Vagina (tissue), 2 donors: ENCODE measurements at places on chromosomes 1 and 21.

DNA sequence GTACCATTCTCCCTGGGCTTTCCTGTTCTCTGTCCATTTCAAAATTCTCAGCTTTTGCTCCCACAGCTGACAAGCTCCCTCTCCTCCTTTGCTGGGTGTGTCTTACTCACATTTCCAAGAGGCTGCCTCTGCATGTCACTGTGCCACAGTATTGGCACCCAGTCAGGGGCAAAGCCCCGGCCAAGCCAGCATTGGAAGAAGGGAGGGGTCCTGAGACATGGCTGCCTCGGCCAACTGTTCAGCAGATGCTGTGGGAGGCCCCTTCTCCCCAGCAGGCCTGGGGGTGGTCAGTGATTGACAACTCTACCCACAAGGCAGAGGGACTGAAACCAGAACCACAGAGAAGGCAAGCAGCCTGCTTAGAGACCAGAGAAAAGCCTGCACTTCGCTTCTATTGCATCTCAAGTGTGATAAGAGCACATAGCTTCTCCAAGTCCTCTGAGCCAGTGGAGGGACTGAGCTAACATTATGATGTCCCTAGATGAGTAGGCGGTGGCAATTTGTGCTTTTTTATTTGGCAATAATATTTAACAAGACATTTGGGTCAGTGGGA lies 294.1 kb downstream of the SIPA1L2 start:
- DNase-seq, result no peak

DNA sequence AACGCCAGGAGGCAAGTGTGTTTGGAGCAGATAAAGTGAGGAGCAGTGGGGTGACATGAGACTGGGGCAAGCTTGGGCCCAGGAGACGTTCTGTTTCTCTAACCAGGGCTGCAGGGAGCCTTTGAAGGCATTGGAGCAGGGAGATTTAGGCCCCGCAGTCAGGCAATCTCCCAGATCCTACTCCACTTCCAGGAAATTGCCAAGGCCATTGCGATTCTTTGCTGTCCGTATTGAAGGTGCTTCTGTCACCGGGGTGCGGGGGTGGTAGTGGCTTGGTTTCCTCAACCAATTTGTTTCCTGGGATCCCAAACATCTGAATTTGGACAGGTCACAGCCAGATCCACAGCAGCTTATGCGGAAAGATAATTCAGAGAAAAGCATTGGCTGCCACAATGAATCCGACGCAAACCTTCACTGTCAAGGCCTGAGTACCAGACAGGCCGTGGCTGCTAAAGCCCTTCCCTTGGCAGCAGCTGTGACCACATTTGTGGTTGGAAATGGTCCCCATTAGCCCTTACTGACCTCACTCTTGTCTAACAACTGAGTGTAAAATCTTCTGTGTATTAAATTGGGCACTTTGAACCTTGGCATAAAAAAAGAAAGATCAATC lies 385.6 kb downstream of the PTPRU start:
- peak; percentile 25 for DNase-seq

- DNase-seq, result no peak
Measured at GRCh38 chr21:34574601-34575529, 40.0 kb downstream of the RCAN1 start.

DNA sequence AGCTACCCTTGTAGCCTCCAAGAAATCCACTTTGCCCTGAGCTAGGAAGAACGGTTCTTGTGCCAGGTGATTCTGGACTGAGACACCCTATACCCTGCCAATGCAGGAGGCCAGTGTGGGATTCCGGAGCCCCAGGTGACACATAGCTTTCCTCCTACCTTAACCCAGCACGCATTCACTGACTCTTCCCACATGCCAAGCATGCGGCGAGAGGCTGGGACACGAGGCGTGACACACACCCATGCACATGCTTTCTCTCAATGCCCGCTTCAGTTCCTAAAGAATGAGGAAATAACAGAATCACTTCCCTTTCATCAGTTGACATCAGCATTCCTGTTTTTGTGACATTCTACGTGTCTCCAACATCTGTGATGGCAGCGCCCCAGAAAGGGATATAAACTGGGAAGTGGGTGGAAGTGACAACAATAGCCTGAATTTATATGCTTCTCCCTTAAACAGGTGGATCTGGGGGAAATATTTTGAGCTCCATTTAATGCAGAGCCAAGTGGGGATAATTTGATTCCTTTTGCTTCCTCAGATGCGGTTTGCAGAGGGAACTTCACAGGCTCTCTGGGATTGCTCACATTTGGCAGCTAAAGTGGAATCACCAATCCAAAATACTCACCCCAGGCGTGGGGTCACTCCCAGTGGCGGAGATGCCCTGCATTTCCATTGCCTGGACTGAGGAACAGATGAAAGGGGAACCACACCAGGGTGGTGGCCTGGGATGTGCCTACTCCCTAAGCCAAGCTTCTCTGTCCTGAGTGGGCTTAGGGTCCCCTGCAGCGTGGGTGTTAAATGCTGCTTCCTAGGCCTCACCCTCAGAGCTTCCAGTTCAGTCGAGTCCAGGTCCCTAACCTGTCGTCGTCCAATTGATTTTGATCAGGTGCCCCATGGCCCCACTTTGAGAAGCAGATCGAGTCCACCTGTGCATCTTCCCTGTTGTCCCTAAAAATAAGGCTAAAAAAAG lies 445.1 kb downstream of the SIPA1L2 start:
- DNase-seq, result no peak

GRCh38 chr21:43866659-43867331 lies 1.8 kb downstream of the AGPAT3 start:
- DNase-seq, result no peak

- DNase-seq, result no peak
Measured at GRCh38 chr1:111476761-111477309, 3.1 kb downstream of the C1orf162 start.

DNA sequence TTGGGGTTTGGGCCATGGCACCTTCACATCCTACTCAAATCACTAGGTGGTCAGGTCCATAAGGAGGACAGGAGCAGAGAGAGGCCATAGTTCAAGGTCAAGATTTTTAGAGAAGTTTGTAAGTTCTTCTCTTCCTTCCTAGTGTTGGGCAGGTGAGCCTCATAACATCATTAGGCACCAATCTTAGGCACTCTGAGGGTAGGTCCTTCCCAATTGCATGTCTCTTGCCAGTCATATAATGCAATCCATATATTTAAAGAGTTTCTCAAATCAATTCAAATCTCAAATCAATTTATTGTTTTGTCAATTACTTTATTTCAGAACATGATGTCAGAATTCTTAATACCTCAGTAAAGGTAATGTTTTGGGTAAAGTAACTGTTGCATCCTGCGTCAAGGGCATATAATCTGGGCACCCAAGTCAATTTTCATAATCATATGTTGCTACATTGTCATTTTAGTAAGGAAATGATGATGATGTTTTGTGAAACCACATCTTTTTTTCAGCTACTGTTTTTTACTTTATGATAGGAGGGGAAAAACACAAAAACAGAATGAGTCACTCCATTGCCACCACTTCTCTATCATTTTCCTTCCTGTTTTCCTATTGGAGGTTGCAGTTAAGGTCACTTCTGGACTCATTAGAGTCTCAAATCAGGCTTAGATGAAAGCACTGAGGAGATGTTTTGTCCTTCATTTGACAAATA lies 122.7 kb downstream of the UCHL5 start:
- DNase-seq, result no peak

DNA sequence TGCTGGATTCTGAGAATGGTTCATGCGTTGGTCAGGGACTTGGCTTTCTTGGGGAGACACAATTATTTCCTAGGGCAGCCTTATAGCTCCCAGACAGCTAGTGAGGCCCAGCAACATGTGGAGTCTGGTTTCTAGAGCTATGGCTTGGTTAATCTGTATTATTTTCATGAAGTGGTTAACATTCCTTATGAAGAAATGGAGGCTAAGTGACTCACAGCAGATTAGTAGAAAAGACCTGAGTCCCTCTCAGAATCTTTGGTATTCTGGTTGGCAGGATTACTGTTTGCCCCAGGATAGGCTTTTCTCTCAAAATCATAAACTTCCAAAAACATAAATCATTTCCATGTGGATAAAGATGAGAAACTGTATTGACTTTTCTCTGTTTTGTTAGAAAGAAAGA lies 42.3 kb downstream of the DUSP10 start:
- DNase-seq, result no peak

GRCh38 chr1:53432611-53433010 lies 26.6 kb upstream of the DMRTB1 start:
- DNase-seq, result no peak

GRCh38 chr1:204426035-204426436 lies 14.4 kb upstream of the PPP1R15B start:
- no peak for DNase-seq

GRCh38 chr1:28436211-28436769 lies 66.8 kb downstream of the PHACTR4 start:
- DNase-seq, result no peak

GRCh38 chr1:111965781-111966443 lies 23.6 kb downstream of the KCND3 start:
- DNase-seq, result no peak

- DNase-seq, result no peak
Measured at GRCh38 chr1:39407510-39407895, 83.9 kb upstream of the BMP8A start.

DNA sequence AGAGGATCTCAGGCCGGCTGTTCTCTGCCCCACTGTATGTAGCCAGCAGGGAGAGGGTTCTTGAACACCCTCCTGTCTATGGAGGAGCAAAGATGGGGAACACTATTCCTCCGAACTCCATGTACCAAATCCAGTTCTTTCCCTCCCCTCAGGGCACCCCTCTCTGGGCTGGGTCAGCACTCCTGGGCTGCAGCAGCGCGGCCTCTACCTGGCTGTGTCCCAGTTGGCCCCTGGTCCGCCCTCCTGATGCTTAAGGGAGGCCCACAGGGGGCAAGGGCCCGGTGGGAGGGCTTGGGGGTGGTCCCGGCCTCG lies 471 bp upstream of the ADPRS start:
- no peak for DNase-seq

DNA sequence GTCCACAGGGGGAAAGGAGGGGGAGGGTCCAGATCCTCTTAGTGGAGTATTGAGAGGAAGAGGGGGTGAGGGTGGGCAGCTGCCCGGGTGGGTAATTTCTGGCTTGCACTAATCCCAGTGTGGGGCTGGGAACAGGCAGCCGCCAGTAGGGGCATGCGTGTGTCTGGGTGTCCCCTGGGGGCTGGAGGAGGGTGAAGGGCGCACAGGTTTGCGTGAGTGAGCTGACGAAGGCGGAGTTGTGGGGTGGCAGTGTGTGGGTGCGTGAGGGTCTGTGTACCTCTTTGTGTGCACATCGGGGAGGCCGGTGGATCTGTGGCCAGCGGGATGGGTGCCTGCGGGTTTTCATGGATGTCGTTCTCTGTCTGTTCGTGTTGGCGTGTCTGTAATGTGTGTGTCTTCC lies 97.3 kb downstream of the PAX7 start:
- no peak for DNase-seq

DNA sequence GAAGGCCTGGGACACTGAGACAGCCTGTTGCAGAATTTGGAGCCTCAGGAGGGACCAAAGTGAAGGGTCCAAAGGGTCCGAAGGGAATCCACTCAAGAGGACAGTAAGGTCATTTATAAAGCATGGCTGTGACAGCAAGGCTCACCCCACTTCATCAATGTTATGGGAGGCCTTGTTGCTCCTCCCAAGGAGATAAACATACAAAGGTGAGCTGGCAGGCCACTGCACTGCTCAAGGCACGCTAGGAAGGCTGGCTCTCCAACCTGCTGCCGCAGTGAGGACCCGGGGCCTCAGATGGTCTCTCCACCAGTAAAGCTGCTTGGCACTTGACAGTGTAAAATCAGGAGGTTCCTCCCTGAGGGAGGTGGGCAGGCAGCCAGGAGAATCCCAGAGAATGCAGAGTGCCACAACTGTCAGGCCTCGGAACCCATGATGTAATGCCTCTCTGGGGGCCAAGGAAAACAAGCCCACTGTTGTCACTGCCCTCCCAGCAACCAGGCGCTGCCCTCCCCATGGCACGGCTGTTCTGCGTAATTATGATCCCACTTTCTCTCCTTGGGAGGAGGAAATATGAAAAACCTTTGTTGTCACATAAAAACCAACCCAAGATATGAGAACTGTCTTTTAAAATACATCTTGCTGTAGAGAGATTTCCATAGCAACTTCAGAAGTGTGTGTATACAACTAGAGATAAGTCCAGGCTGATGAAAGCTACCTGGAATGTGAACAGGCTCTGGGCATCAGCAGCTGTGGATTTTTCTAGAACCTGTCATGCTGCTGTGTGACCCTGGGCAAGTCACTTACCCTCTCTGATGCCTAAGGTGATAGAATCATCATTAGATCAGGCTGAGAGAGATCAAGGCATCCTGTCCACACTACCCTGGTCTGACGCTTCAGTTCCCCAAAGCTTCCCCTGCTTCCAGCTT lies 102.5 kb downstream of the KCNN3 start:
- DNase-seq, result no peak

DNA sequence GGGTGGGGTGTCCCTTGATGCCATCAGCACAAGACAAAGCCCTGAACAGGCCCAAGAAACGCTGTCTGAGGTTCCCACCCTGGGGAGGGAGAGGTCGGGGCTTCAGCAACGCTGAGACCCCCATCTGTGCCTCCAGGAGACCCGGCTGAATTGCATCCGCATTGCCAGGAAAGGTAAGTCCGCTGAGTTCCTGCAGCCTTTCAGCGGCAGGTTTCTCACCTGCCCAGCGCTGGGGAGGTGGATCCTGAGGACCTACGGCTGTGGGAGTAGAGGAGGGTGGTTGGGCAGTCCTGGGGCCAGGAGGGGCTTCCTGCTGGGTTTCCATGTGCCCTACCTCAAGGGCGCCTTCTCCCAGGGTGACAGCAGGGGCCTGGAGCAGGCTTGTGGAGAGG lies 47.5 kb downstream of the PTPRU start:
- no peak for DNase-seq

DNA sequence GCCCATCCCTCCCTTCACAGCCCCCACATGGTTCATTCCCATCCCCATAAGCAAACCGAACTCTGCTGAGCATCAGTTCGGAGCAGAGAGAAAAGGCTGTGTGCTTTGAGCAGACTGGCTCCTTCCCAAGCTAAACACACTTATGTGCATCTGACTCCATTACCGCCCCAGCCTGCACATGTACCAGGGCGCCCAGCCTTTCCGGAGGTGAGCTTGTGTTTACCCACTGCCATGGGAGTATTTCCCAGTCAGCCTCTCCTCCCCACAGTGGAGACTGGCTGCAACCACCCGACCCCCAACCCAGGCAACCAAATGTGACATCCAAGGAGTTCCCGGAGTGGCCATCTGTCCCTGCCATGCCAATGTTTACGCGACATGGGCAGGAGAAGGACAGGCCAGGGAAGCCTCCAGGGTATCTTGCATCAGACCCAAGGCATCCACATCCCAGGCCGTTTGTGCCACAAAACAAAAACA lies 9.4 kb downstream of the TIAM1 start:
- DNase-seq, result no peak

DNA sequence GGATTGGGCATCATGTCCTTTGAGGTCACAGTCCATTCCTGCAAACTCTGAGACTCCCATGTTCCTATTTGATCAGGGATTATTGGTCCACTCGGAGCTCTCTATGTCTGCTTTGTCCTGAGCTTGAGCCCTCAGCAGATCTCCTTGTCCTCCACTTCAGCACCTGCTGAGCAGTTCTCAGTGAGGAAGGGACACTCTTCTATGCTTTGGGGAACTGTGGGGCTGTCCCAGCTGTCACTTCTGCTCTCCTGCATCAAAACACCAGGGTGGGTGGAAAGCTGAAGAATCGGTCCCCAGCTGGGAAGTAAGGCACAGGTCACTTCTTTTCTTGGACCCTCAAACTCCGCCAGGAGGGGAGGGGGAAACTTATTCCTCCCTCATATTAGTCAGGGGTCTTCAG lies 99.5 kb downstream of the PCP4 start:
- no peak for DNase-seq

- DNase-seq, result no peak
Measured at GRCh38 chr1:221743416-221744208, 1.7 kb upstream of the DUSP10 start.
